ENCODE measurements at places on chromosomes 1 and 21.
A peak's percentile ranks its signal among the peaks of the same experiment; 100 is the strongest.

DNA sequence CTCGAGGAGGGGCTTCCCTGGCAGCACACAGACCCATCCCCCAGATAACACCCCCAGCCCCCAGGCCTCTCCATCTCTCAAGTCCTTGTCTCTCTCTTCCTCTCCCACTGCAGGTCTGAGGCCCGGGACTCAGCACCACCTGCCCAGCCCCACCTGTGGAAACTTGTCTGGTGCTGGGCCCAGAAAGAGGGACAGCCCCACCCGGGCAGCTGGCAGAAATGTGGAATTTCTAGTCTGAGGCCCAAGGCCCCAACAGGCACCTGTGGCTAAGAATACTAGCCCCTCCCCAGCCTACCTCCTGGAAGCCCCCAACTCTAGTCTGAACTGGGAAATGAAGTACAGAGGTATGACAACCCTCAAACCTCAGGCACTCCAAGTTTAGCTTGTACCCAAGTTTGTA is 15.4 kb downstream of the TTC39A start:
- no peak for DNase-seq

DNA sequence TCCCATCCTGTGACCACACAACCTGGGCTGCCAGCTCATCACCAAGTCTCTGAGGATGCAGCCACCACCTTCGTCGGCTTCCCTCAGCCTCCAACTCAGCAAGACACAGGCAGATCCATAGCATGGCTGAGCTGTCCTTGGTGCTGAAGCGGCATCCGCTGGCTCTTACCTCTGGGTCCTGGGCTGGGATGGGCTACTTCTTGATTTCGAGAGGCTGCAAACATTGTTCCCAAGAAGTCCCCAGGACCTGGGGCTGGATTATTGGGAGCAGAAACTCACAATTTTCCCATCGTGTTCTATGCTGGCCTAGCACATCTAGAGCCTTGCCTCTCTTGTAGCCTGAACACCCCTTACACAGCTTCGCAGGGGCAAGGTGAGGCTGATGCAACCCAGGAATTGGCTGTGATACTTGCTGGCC is 24.9 kb upstream of the C1QA start:
- peak; percentile 53 for DNase-seq

- DNase-seq = no peak
Observed at GRCh38 chr1:40919475-40920011, 57.4 kb upstream of the CITED4 start.

GRCh38 chr1:247332623-247333361 is 1.1 kb upstream of the ZNF496 start:
- peak; percentile 44 for DNase-seq

DNA sequence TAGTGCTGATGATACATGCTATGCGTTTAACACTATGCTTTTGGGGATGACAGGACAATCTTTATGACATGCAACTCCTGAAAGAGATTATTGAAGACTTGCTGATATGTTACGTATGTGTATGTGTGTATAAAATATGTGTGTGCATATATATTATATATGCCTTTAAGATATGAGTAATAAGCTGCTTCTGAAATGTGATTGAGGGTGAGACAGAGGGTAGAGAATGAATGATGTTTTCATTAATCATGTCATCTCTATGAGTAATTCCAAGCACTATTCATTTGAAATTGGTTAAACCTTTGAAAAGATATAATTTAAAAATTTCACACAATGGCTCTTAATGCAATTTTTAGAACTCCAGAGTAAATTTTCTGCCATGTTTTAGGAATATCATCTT is 5.8 kb downstream of the BCL9 start:
- DNase-seq = no peak

- no peak for DNase-seq
Observed at GRCh38 chr21:19565587-19565986, 1162.0 kb upstream of the TMPRSS15 start.

- DNase-seq = no peak
Observed at GRCh38 chr1:197312163-197312562, 44.1 kb downstream of the CRB1 start.

DNA sequence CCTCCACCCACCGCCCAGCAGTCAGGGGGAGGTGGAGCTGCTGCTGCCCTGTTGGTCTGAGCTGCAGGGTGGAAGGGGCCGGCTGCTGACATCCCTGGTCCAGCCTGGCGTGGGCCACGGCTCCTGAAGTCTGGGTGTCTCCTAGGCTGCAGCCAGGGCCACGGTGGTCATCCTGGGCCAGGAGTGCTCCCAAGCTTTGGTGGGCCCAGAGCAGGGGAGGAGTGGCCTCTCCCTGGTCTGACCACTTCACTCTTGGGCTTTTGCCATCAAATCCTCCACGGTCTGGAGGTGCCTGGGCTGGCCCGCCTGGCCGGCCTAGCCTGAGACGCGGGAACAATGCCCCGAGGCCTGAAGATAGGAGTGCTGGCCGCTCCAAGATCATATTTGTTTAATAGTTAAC is 5.8 kb downstream of the PRDM16 start:
- no peak for DNase-seq

- DNase-seq = peak; percentile 79
Observed at GRCh38 chr1:211260141-211261107, 1.3 kb downstream of the RCOR3 start.

GRCh38 chr1:116335850-116336624 is 37.0 kb upstream of the ATP1A1 start:
- no peak for DNase-seq

DNA sequence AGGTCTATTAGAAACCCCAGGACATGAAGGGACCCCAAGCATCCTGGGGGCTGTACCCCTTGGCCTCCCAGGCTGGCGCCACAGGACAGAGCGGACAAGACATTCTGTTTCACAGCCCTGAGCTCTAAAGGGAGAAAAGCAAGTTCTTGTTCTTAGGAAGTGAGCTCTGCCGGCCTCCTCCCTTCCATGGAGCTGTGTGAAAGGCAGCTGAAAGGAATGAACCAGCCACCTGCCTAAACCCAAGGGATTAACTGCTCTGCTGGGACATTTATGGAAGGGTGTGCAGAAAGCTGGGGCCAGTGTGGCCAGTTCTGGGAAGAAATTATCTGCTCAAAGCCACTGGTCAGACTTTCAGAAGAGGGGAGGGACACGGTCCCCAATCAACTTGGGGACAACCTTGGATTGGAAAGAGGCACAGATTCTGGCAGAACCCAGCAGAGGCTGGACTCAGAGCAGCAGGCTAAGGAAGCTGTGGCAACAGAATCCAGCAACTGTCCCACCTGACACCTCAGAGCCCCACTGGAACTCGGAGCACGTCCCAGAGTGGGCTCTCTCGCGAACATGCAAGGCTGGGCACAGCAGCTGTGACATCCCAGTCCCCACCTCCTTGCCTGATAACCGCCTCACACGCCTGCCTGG is 2.1 kb downstream of the KLHL21 start:
- DNase-seq = peak; percentile 23

Data from ELR (cell line).